ENCODE measurements at places on chromosomes 7 and 10.

DNA sequence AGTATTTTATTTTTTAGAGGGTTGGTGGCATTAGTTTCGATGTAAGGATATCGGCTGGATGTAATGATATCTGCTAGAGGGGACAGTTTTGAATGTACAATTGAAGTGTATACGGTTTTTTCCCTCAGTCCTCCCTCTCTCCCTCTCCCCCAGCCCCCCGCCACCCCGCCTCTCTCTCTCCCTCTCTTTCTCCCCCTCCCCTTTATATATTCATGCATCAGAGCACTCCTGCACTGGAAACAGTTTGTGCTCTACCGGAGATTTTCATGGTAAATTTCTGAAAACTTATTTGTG lies 1.6 kb downstream of the GLCCI1 start:
- DNase-seq, result no peak

- no peak for DNase-seq
Observed at GRCh38 chr10:132745971-132746370, 40.0 kb downstream of the NKX6-2 start.

GRCh38 chr7:144827621-144828020 lies 8.2 kb downstream of the TPK1 start:
- peak; percentile 32 for DNase-seq

- no peak for DNase-seq
Observed at GRCh38 chr7:108012499-108013430, 9.8 kb upstream of the LAMB1 start.

- DNase-seq, result peak; percentile 40
Observed at GRCh38 chr7:20598459-20599309, 16.8 kb upstream of the ABCB5 start.

DNA sequence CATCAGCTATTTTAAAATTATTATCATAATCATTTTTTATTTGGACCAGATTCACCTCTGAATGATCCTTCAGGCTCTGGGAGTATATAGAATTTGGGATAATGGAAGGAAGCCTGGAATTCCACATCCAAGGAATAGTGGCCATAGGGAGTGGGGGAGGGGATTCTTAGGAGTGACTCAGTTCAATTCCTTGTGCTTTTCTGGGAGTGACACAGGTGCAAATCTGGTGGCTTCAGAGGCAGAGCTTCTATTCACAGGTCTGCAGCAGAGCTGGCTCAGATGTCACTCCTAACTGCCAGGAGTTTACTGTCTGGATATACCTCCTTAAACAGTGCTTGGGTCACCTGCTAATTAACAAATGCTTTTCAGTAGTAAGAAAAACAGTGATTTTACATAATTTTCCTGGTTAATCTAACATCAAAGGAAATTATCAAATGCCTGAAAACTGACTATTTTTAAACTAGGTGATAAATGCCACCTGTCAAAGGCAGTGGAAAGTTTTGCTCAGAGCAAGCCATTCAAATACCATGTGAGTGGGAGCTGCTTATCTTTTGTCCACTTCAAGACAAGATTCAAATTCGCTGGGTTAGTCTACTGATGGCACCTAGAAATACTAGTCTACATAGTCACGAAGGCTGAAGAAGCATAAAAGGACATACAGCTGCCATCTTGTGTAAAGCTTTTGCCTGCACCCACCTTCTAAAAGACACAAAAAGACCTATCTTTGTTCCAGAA lies 106.7 kb upstream of the LAMB4 start:
- DNase-seq, result no peak

- no peak for DNase-seq
Observed at GRCh38 chr7:1248143-1248915, 15.7 kb downstream of the UNCX start.

DNA sequence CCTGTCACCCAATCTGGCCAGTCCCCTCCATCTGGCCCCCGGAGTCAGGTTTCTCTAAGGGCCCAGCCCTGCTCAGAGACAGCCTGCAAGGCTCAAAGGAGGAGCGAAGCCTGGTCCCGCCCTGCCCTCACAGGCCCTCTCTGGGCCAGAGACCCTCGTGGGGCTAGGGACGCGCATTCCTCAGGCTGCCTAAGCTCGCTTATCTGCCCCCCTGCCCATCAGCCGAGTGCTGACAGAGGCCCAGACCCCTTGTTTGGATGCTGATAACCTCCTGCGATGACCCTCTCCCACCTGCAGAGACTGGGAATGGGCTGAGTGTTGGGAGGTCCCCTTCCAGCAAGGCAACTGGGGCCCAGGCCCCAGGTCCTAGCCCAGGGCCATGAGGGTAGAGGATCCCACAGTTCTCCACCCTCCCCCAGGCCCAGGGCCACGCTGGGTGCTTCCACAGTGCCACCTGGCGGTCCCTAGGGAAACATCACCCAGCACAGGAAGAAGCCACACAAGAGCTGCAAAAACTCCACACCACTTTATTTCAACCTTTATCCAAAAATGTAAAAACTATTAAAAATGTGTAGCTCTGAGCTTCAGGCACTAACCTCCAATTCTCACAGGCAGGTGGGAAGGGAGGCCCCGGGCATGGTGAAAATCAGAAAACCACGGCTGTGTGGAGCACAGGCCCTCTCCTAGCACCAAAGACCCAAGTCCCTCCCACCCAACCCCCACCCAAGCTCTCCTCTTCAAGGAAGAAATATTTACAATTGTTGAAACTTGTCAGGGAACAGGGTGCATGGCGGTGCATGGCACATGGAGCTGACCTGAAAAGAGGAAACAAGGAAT lies 2.2 kb downstream of the NPM3 start:
- peak; percentile 42 for DNase-seq

DNA sequence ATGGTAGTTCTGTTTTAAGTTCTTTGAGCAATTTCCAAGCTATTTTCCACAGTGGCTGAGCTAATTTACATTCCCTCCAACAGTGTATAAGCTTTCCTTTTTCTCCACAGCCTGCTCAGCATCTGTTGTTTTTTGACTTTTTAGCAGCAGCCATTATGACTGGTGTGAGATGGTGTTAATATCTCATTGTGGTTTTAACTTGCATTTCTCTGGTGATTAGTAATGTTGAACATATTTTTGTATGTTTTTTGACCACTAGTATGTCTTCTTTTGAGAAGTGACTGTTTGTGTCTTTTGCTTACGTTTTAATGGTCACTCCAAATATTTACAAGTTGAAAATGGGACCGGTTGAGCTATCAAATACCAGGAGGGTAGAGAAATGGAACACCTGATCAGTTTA lies 20.4 kb downstream of the GNG11 start:
- DNase-seq, result no peak

All from right lung (tissue), 10 donors.